Thoracic aorta (tissue), 2 donors: ENCODE measurements at places on chromosomes 3 and 15. TPM values are rescaled to one million over a fixed set of nuclear protein-coding genes. Genes with fewer than 3 reads are reported as not detected.

GRCh38 chr3:110296885-110297284 lies 774.7 kb upstream of the NECTIN3 start:
- no peak for DNase-seq
- H3K27me3 ChIP-seq = no peaks in the 10 kb centered on the region
- no peaks in the 10 kb centered on the region for H3K4me1 ChIP-seq
- no peaks in the 10 kb centered on the region for H3K36me3 ChIP-seq

- H3K4me1 ChIP-seq = no peaks in the 10 kb centered on the region
- H3K27ac ChIP-seq = no peak overlapping the region
- DNase-seq = no peak
- no peak overlapping the region for H3K4me3 ChIP-seq
- no peaks in the 10 kb centered on the region for H3K27me3 ChIP-seq
Observed at GRCh38 chr15:89442671-89443307, 53.6 kb downstream of the RHCG start.

Gene TRH
- total RNA-seq = not detected

Gene IL5RA
- total RNA-seq = 1.8 TPM

- DNase-seq = no peak
- no peaks in the 10 kb centered on the region for H3K36me3 ChIP-seq
- no peaks in the 10 kb centered on the region for H3K27me3 ChIP-seq
- no peaks in the 10 kb centered on the region for H3K4me1 ChIP-seq
- no peak overlapping the region for H3K4me3 ChIP-seq
Observed at GRCh38 chr3:80688814-80689213, 921.0 kb upstream of the ROBO1 start.

Gene SOX2
- 0.35 TPM for total RNA-seq

DNA sequence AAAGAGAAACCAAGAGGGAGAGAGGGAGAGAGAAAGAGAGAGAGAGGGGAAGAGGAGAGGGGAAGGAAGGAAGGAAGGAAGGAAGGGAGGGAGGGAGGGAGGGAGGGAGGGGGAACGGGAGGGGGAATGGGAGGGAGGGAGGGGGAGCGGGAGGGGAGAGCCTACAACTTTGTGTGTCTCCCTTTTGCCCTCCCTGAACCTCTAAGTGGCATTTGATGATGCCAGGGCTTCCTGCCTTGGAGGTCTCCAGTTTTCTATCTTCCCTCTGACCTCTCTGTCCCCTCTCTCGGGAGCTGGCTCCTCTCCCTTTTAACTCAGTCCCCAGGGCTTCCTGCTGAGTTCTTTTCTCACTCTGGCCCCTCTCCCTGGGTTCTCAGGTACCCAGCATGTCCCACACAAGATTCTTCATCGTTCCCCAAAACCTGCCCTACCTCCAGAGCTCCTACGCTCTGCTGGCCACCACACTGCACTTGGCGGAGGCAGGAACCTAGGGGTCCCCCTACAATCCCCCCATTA lies 12.5 kb upstream of the FAM174B start:
- no peak overlapping the region for H3K4me3 ChIP-seq
- H3K27ac ChIP-seq = no peak overlapping the region
- DNase-seq = no peak
- no peaks in the 10 kb centered on the region for H3K36me3 ChIP-seq
- H3K27me3 ChIP-seq = no peaks in the 10 kb centered on the region
- peaks cover 36% of the 10 kb centered on the region for H3K4me1 ChIP-seq

DNA sequence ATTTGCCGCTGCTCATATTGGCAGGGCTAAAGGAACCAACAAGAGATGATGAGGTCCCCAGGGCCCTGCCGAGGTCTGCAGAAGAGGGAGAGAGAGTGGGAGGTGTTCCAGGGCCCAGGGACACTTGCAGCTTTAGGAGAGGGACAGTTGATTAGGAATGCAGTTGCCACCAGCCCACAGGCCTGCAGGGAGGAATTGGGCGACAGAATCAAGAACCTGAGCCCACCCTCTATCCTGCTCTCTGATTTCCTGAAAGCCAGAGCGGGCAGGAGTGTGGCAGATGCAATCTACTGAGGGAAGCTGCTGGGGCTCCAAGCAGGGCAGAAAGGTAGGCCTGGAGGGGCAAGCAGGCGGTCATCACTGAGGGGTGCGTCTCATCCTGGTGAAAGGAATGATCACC lies 12.1 kb upstream of the PRR23E start:
- no peak overlapping the region for H3K27ac ChIP-seq
- no peak overlapping the region for H3K4me3 ChIP-seq
- no peaks in the 10 kb centered on the region for H3K27me3 ChIP-seq
- no peaks in the 10 kb centered on the region for H3K4me1 ChIP-seq
- no peaks in the 10 kb centered on the region for H3K36me3 ChIP-seq

Gene SI
- not detected for total RNA-seq

Gene PATL2
- total RNA-seq = 1.3 TPM
